Putamen (tissue), 1 donor: ENCODE measurements at places on chromosomes 5 and 9.

DNA sequence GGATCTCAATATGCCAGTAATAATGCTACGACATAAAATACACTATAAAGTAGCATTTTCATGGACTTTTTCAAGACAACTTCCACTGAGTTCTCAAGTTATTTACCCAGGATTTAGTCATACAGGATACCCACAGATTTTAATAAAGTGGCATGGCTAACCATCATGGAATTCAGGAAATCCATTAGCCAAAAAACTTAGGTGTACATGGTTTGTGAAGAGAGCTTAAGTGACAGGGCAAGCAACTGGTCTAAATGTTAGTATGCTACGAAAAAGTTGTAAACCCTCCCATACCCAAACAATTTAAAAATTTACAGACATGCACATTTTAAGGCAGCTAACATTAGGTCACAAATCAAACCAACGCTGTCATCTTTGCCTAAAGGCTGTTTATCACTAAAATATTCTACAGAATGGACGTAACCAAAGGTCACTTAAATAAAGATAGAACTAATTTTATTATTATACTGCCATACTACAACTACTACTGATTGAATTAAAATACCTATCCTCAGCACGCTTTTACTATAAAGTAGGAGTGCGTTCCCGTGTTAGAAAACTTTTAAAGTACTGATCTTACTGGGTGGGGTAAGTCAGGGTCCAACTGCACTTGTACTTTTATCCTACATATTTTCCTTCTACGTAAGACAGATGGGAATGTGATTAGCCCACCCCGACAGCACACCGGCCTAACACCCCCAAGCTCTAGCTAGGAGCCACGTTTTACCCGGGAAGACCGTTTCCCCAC lies 1.1 kb downstream of the UBTD2 start:
- DNase-seq, result no peak

- no peak for DNase-seq
Measured at GRCh38 chr5:127643607-127644006, 5.3 kb upstream of the CTXN3 start.

GRCh38 chr5:93247105-93247504 lies 333.9 kb downstream of the NR2F1-AS1 start:
- DNase-seq, result no peak

DNA sequence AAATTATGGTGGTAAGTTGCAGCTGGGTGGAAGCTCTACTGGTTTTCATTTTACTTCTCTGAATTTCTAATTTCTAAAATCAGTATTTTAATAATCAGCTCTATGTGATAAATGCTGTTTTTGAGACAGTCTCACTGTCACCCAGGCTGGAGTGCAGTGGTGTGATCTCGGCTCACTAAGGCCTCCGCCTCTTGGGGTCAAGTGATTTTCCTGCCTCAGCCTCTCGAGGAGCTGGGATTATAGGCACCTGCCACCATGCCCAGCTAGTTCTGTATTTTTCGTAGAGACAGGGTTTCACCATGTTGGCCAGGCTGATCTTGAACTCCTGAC lies 1.5 kb upstream of the RALGDS start:
- DNase-seq, result no peak

DNA sequence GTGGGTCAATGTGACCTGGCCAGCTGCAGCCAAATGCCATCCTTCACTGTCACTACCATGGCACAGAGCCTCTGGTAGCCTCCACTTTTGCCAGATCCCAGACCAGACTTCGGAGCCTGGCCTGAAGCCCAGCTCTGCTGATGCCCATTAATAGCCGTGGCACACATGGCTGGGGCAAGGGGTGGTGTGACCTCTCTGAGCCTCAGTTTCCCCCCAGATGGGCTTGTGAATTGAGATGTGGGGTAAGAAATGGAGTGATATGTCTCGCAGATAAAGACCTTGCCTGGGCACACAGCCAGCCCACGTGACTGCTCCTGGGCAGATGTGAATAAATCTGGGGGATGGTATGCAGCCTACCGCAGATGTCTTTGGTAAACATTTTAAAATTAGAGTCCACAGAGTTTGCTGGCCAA lies 13.9 kb downstream of the SUSD3 start:
- no peak for DNase-seq

DNA sequence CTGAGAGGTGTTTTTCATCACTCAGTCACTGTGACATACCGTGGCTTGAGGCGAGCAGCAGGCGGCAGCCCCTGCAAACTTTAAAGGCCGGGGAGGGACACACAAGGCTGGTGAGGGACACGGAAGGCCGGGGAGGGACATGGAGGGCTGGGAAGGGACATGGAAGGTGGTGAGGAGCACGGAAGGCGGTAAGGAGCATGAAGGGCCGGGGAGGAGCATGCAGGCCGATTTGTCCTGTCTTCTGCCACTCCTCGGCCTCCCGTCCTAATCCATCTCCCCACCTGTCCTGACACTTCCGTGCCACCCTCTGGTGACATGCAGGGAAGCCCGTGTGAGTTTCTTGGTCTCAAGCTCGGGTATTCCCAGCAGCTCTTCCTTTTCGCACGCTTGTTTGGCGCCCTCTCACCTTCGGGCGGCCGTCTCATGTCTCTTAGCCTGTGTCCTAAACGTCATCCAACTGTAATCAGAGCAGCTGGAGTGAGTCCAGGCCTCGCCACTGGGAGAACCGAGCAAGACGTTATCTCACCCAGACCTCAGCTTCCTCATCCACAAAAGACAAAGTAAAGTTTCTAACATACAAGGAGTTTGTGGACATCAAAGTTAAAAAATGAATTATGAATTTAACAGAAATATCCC lies 126.5 kb downstream of the MRPL36 start:
- DNase-seq, result no peak
